Stimulated activated CD4-positive, alpha-beta T cell treated with anti-CD3 and anti-CD28 coated beads, Interleukin-12 subunit alpha, Interleukin-12 subunit beta, amount 100 ng/mL, for 48 hours (primary cell): ENCODE measurements at places on chromosomes 5 and 9.

DNA sequence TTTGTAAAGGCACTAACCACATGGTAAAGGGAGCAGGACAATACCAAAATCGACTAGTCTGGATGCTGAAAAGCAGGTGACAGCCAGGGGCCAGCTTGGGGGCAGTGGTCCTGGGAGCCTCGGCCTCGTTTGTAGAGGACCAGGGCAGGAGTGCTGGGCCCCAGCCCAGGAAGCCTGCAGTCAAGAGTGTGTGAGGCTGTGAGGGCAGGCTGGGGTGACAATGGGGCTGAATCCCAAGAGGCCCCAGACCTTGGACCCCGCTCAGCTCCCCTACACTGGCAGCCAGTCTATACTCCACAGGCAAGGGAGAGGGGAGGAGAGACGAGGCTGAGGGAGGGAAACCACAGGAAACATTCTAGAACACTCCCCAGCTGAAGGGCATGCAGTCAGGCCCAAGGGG lies 2.6 kb upstream of the INPP5E start:
- no peak for DNase-seq

- DNase-seq: no peak
These were observed 26.9 kb upstream of the CNOT6 start for GRCh38 chr5:180467028-180467975.

- DNase-seq: no peak
These were observed 30.7 kb upstream of the JADE2 start for GRCh38 chr5:134494780-134495179.

GRCh38 chr9:131997779-131998178 lies 81.9 kb downstream of the MED27 start:
- DNase-seq: no peak

DNA sequence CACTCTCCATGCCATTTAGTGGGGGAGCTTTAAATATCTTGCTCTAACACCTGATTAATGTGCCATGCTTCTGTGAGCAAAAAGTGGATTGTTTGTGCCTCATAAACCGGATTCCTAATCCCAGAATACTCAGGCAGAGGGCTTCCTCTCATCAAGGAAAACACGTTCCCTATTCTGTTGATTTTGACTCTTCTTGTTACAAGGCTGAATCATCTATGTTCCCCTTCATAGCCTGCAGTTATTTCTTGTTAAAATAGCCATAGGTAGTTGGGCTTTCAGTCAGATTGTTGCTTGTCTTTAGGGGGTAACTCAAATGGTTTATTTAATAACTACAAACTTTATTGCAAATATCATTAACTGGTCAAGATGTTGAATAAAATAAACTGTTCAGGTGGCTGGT lies 26.6 kb downstream of the ROPN1L start:
- no peak for DNase-seq

GRCh38 chr9:19924080-19924479 lies 135.2 kb upstream of the SLC24A2 start:
- no peak for DNase-seq

- DNase-seq: no peak
These were observed 175.4 kb downstream of the MED10 start for GRCh38 chr5:6202968-6203365.

DNA sequence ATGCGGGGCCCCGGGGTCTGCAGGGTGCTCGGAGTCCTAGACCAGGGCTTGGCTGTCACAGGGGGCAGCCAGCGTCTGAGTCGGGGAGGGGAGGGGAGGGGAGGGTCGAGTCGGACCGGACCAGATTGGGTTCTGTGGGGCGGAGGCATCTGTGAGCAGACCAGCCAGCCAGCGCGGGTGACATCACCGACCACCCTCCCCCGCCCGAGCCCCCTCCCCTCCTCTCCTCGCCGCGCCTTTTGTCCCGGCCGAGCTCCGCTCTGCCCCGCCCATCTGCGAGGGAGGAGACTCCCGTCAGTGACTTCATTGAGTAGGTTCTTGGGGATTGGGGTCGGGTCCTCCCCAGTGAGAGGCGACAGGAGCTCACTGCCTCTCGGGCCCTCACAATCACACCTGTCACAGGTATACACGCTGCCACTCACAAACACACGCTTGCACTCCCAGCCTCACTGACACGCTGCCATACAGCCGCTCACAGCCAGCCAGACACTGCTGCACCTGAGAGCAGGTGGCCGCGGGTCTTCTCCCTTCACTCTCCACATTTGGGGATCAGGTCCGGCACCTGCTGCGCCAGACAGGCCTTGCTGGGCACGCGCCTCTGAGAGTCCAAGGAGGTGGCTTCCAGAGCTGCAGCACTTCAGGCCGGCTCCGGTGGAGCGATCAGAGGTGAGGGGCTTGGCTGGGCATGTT lies 546 bp downstream of the DNAJB5 start:
- DNase-seq: no peak

DNA sequence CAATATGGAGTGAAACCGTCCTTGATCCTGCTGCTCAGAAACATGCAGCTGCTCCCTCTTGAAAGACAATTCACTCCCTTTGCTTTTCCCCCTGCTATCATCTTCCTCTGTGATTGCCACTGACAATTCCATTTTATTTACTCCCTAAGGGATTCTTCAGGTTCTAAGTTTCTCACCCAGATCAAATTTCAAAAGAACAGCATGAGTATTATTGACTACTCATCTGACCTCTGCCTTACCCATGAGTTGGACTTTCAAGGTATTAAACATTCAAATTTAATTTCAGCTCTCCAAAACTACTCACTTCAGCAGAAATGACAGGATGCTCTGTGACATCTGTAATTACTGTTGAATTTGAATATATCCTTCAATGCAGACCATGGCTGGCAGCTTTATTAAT lies 236.5 kb upstream of the HAPLN1 start:
- no peak for DNase-seq

DNA sequence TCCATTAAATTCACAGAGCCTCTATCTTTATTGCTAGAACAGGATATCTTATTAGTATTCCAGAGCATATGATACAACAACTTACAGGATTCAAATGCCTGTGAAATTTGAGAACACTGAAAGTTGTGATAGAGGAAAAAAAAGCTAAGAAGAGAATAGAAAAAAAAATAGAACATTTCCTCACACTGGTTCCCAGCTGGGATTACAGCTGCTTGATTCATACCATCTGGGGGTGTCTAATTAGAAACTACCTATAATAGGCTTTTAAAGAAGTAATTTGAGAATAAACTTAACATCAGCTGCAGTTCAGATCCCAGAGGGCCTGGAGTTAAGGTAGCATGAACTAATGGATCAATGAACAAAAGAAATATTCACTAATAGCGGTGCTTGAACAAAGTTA lies 922.0 kb downstream of the CDH12 start:
- DNase-seq: no peak

DNA sequence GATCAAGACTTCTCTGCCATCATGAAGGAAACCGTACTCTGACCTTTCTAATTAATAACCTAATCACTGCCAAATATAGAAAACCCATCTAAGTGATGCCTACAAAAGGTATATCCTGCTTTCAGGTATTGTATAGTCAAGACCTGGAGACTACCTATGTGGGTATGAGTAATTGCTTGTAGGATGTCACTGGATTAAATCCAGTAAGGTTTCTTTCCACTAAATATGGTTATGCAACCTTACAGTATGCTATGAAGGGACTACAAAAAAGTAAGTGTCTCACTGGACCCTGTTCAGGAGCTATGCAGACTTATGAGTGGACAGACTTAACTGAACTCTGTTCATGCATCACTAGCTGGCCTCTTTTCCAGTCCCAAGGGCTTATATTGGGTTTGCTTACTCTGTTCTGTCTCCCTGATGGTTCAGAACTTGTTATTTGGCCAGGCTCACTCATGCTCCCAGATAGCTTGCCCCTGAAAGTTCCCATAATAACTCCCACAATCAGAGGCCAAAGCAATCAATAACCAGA lies 51.1 kb downstream of the PDE6A start:
- no peak for DNase-seq

DNA sequence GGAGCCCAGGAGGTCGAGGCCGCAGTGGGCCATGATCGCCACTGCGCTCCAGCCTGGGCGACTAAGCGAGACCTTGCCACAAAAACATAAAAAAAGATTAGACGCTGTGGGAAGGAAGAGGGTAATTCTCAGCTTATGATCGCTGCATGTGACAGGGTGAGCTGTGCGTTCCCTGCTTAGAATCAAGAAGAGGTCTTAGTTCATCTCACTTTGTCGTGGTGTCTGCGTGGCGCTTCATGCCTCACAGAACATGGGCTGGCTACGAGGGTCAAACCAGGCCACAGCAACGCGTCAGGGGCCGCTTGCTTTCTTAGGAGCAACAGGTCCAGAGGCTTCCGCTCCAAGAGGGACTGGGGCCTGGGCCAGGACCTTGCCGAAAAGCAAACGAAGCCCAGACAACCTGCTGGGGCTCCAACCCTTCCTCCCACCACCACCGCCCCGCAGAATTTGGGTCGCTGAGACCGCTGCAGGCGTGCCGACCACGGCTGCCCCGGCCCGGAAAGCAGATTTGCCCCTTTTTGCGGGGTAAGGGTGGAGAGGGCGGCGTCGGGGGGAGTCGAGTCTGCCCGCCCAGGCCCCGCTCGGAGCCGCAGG lies 10.0 kb upstream of the GRIN1 start:
- DNase-seq: no peak

GRCh38 chr9:22817181-22817580 lies 370.6 kb downstream of the DMRTA1 start:
- no peak for DNase-seq

DNA sequence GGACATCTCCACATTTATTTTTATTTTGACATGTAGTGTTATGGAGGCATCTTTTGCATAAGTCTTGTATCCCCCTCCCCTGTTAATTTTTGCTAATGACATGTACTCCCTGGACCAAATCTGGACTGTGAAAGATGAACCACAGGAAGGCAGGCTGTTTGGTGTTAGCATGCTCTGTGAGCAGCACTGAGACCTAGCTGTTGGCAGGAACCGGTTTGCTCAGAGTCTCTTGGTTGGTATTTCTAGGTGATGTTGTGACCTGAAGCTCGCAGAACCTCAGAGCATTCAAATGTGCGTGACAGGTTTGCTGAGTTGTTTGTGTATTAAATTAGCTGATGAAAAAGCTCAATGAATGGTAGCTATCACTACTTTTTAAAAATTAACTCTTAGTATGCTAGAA lies 53.6 kb upstream of the PHF2 start:
- DNase-seq: no peak

GRCh38 chr5:113451797-113452196 lies 17.0 kb upstream of the TSSK1B start:
- DNase-seq: no peak

- no peak for DNase-seq
These were observed 258.7 kb upstream of the ACTBL2 start for GRCh38 chr5:57741336-57741735.

DNA sequence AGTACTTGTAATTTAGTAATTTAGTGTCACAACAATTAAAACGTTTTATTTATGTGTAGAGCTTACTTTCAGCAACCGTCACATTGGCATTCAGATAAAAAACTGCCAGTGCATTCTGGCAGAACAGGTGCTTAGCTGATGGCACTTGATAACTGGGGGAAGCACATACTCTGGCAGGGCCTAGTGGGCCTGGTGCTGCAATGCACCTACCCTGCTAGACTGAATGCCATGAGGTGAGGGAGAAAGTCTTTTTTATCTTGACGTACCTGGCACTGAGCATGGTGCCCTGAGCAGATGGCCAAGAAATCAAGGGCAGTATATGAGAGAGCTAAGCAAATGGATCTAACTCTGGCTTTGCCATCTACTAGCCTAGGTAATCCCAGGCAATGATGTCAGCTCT lies 280.6 kb upstream of the EFNA5 start:
- no peak for DNase-seq

GRCh38 chr5:73215531-73215890 lies 42.5 kb downstream of the TMEM174 start:
- no peak for DNase-seq

DNA sequence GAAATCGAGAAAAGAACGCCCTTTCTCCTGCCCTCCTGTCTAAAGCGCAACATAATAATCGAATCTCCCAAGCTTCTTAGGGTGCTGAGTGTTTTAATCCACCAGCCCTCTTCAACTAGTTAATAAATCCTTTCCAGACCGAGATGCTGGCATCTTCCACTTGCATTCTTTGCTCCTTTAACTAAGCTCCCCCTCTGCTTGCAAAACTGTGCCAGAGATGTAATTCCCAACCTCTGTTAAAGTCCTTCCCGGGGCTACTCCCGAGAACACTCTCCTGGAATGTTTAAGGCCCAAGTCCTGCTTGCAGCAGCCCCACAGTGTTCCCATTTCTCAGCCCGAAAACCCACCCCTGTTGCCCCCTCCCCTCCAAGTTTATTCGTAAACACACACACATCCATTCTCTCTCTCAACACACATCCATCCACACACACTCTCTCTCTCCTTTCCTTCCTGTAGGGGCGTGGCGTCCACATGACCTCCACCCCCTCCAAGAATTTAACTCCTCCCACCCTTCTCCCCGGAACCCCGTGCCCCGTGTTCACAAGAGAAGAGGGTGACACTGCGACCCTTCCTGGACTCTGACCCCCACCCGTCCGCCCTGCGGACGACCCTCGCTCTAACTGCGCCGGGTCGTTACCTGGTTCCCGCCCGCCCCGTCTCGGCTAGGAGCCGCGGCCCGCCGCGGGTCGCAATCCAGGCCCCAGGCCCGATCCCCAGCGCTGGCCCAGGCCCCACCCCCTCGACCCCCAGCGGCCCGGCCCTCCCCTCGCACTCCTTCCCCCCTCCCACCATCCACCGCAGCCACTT lies 7.0 kb upstream of the MGAT1 start:
- DNase-seq: peak; percentile 92

DNA sequence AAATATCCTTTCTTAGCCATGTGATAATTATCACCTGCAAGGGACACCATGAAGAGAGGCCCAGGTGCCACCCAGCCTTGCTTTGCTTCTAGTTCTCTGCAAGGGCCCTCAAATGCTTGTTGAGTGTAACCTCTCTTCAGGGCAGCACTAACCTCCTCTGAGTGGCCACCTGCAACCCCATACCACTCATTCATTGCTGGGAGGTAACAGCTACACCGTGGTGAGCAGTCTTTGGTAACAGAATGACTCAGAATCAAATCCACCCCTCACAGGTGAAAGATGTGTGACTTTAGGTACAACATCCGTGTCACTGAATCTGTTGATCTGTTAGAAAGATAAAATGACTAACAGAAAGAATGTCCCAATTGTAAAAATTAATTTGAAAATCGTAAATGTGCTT lies 365.1 kb upstream of the TRPC7 start:
- no peak for DNase-seq

- DNase-seq: no peak
These were observed 15.6 kb upstream of the DMXL1 start for GRCh38 chr5:119055294-119055693.

DNA sequence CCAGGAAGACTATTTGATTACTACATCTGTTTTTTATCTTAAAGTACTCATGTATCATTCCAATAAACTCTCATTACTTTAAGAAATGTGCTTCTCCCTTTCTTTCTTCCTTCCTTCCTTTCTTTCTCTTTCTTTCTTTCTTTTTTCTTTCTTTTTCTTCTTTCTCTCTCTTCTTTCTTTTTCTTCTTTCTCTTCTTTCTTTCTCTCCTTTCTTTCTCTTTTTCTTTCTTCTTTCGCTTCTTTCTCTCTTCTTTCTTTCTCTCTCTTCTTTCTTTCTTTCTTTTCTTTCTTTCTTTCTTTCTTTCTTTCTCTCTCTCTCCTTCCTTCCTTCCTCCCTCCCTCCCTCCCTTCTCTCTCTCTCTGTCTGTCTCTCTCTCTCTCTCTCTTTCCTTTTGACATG lies 298.6 kb upstream of the ANKH start:
- no peak for DNase-seq
